ENCODE measurements at places on chromosomes 6 and 20. TPM values are rescaled to one million over a fixed set of nuclear protein-coding genes. Genes with fewer than 3 reads are reported as not detected.

DNA sequence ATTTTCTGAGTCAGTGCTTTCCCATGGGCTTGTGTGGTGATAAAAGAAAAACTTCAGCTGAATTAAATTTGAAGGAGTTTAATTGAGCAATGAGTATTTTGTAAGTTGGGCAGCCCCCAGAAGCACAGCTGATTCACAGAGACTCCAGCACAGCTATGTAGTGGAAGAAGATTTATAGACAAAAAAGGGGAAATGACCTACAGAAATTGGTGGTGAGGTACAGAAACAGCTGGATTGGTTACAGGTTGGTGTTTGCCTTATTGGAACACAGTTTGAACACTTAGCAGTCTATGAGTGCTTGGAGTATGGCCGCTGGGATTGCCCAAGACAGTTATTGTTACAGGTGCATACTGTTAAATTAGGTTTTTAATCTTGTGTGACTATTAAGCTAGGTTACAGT, 96.9 kb upstream of the PTPRK start:
- DNase-seq = no peak

The DEFB124 gene
- total RNA-seq = not detected

DNA sequence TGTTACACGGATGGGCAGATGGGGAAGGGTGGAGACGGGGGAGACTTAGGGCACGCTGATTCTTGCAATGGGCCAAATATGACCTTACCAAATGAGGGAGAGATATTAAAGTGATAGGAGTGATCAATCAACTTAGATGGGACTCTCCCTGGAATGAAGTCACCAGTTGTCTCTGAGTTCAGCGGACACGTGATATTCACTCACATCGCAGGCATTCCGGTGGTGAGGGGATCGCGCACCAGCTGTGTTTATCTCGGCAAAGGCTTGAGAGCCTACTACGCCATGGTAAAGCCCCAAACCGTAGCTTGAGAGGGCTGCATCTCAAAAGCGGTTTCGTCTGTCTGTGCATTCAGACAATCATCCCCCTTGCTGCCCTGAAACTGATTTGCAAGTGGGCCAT, 5.5 kb downstream of the BMP7 start:
- DNase-seq = no peak

DNA sequence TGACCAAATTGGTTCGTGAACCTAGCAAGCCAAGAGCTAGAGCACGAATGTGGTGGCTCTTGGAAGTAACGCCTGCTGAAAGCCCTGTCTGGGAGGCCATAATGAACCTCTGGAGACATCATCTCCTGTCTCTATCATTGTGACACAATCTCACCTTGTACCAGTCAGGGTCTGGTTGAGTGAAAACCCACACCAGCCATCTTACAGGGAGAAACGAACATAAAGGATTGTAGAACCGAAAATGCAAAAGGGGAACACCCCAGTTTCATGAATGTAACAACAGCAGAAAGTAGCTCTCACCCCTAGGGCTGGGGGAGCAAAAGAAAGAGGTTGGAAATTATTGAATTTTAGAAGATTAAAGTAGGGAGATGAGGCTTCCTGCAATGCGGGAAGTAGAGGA, 50.9 kb upstream of the TAB2 start:
- DNase-seq = no peak

DNA sequence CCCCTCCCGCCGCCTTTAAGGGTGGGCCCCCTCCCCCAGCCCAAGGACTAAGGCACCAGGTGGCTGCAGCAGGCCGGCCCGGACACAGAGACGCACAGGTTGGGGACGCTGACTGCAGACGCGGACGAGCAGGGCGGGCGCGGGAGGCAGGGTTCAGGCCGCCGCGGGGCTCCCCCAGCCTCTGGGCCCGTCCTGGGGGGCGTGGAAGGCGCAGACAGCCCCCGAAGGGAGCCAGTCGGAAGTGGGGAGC, 9.3 kb downstream of the DUSP15 start:
- DNase-seq = no peak

The CNR1 gene
- not detected for total RNA-seq

All from PC-3 (cell line).